Activated CD4-positive, CD25-positive, alpha-beta regulatory T cell (primary cell): ENCODE measurements at places on chromosomes 4 and X.
A peak's percentile ranks its signal among the peaks of the same experiment; 100 is the strongest.

- no peak for DNase-seq
Observed at GRCh38 chr4:100063355-100063754, 113.3 kb upstream of the H2AZ1 start.

GRCh38 chr4:38782452-38783108 is at the start of gene TLR10:
TLR10 (minus strand) TSS chr4:38782990; CDS start chr4:38775590, 7,400 bp downstream.
- DNase-seq = peak; percentile 8

DNA sequence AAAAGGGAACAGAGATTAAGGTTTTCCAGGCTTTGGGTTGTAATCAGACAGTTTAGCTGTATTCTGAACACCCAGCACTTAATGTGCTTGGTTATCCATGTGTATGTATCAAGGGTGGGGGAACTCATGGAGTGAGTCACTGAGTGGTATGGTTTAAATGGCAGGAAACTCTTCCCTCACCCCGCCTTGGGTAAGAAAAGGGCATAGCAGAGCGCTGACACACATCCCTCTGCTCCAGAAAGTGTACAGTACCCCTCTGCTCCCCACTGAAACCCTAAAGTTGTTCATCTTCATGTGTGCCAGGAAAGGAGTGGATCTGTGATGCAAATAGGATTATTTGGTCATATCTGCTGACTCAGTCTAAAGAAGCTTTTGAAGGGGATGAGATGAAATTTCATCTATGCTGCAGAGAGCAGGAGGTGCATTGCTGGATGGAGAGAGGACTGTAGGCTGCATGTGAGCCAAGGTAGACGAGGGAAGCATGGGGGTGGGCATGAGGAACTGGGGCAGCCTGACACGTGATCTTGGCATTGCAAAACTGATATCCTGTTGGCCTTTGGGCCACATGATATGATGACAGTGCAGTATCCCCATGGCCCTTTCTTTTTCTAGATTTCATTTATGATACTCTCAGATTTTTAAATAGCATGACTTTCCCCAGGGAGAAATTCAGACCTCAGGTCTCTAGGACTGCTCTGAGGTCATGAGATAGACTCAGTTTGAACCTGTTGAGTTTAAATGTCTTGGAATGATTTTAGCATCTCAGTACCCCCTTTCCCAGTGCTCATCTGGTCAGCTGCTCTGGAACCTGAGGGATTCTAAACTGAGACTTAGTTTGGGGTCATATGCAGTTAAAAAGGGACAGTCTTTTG is 84.8 kb downstream of the TMEM164 start:
- no peak for DNase-seq

DNA sequence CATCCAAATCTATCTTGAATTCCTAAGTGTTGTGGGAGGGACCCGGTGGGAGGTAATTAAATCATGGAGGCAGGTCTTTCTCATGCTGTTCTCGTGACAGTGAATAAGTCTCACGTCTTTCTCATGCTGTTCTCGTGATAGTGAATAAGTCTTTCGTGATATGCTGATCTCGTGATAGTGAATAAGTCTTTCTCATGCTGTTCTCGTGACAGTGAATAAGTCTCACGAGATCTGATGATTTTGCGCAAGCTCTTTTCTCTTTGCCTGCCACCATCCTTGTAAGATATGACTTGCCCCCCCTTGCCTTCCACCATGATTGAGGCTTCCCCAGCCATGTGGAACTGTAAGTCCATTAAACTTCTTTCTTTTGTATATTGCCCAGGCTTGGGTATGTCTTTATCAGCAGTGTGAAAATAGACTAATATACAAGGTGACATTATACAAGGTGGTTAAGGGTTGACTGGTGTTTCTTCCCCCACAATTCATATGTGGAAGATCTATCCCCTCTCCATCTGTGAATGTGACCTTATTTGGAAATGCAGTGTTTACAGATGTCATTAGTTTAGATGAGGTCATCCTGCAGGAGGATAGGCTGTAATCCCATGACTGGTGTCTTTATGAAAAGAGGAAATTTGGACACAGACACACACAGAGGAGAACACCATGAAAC is 27.6 kb downstream of the ARSD start:
- no peak for DNase-seq

GRCh38 chr4:147326591-147326990 is 154.3 kb upstream of the EDNRA start:
- DNase-seq = no peak

- no peak for DNase-seq
Observed at GRCh38 chr4:23233596-23233995, 540.9 kb downstream of the GBA3 start.

- no peak for DNase-seq
Observed at GRCh38 chr4:93751411-93751810, 77.1 kb upstream of the ATOH1 start.

DNA sequence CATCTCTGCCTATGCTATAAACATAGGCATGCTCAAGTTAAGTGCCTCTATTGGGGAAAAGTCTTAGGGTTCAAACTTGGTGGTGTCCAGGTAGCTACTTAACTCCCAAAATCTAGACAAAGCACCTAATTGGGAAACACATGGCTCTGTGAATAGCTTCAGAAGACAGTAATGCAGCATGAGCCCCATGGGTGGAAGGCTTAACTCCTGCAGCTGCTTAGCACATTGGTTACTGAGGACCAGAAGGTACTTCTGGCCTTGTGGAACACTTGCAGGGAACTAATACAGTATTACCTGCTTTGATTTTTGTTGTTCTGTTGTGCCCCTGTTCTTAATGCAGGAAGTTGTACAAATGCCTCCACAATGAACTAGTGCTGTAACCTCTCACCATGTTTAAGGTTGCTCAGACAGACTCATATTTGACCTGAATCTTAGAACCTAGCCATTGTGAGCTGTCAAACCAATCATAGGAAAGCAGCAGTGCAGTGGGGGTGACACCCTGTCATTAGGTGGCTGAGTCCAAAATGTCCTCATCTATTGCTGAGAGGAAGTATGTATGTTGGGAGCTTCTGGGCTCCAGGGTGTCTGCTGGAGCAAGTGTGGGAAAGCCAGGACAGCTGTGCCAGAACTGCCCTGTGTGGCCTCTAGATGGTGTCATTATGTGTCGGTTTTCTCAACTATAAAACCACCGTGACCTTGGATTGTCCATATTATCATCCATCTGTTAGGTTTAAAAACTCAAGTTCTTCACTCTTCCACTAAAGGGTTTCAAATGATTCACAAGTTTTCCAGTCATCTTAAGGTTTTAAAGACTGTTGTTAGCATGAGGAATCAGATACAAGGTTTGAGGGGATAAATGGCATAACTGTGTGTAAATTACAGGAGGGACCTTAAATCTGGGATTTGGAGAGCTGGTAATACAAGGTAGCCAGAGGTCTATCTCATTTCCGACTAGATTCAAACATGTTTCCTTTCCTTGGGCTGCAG is 69.9 kb upstream of the WDR1 start:
- DNase-seq = no peak

DNA sequence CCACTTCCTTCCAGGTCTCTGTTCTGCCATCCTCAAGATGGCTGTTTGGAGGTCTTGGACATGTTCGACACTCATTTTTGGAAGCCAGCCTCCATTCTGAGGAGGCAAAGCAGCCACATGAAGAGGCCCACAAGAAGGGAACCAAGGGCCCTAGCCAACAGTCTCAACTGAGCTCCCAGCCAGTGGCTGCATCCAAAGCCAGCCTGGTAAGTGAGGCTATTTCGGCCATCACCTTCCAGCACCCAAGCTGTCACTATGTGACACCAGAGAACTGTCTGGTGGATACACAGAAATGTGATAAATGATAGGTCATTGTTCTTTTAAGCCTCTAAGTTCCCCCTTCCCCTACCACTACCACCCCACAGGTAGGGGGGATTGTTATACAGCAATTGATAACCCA is 127.2 kb downstream of the NPNT start:
- DNase-seq = no peak

DNA sequence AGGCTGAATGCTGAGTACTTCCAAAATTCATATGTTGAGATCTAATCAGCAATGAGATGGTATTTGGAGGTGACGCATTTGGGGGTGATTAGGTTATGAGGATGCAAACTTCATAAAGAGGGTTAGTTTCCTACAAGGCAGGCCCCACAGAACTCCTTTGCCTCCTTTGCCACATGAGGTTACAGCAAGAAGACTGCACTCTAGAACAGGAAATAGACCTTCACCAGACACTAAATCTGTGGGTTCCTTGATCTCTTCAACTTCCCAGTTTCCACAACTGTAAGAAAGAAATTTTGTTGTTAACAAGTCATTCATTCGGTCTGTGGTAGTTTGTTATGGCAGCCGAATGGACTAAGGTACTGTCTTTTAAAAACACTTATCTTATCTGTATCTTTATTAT is 681.9 kb upstream of the HS3ST1 start:
- no peak for DNase-seq

DNA sequence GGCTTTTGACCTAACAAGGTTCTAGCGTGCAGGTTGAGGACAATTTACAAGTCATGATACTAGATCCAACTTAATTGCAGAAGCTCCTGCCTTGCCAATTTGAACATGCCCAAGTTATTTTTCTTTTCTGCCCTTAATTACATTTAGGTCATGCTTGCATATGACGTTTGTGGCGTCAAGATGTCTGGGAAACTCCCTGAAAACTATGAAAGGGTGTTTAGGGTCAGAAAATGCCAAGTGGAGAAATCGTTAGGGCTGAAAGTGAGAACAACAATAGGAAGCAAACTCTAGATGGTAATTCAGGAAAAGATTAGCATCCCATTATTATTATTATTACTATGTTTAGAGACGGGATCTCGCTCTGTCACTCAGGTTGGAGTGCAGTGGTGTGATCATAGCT is 38.2 kb upstream of the PLAC8 start:
- DNase-seq = no peak

- no peak for DNase-seq
Observed at GRCh38 chrX:85992811-85993229, 54.5 kb downstream of the CHM start.

DNA sequence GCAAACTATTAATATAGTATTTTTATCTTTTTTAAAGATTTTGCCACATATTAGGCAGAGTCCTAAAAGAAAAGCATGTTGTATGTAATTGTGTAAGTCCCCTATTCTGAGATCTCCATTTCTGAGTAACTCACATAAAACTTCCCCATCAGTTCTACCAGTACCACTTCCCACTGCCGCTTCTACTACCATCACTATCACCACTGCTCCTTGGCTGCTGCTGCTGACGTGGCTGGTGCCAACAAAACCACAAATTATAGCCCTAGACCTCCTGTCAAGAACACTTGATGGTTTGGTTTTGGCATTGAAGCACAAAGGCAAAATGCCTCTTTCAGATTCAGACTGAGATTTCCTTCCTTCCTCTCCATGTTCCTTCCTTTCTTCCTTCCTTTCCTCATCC is 106.4 kb downstream of the MMRN1 start:
- DNase-seq = no peak

- no peak for DNase-seq
Observed at GRCh38 chr4:147543034-147543433, 62.1 kb downstream of the EDNRA start.

DNA sequence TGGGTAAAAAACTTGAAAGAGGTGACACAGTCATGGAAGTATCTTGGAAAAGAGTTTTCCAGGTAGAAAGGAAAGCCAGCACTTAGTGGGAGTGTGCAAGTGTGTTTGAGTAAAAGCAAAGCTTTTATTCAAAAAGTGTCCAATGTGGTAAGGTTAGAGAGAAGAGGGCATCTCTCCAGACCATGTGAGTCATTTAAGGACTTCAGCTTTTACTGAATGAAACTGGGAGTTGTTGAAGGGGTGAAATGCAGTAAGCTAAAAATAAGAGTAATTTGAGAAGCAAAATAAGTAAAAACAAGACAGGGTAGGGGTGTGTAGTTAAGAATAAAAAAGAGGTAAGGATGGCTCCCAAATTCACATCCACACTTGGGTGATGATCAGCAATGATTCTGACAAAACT is 238.9 kb downstream of the SLC7A11 start:
- no peak for DNase-seq

DNA sequence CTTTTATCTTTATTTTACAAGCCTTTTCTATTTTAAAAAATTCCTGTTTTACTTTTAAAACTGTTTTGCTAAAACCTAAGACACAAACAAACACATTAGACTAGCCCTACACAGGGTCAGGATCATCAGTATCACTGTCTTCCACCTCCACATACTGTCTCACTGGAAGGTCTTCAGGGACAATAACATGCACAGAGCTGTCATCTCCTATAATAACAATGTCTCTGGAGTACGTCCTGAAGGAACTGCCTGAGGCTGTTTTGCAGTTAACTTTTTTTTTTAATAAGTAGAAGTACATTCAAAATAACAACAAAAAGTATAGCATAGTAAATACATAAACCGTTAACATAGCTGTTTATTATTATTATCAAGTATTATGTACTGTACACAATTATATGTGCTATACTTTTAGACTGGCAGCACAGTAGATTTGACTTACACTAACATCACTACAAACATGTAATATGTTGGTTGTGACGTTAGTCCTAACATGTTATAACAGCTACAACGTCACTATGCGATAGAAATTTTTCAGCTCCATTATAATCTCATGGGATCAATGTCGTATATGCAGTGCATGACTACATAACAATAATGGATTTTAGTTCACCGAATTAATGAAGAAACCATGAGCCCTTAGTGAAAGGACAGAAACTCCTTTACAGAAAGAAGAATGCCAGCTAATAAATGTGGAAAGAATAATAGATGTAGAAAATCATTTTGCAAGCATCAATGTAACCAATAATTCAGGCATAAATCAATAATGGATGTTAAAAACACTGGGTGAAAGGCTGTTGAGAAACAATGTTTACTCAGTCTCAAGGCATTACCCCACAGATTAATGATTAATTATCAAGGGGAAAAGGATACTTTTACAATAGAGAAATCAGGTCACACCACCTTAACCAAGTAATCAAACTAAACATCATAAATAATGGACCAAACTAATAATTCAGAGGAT is 49.2 kb downstream of the FBXW7 start:
- no peak for DNase-seq

GRCh38 chr4:62644372-62644771 is 1444.2 kb downstream of the ADGRL3 start:
- no peak for DNase-seq

GRCh38 chrX:151974336-151975227 is at the start of gene GABRE:
GABRE (minus strand) TSS chrX:151974676; CDS start chrX:151974625, 51 bp downstream.
- no peak for DNase-seq

GRCh38 chr4:94530073-94530472 is 78.3 kb downstream of the PDLIM5 start:
- no peak for DNase-seq

GRCh38 chr4:4860600-4861389 is 1.3 kb downstream of the MSX1 start:
- DNase-seq = no peak

DNA sequence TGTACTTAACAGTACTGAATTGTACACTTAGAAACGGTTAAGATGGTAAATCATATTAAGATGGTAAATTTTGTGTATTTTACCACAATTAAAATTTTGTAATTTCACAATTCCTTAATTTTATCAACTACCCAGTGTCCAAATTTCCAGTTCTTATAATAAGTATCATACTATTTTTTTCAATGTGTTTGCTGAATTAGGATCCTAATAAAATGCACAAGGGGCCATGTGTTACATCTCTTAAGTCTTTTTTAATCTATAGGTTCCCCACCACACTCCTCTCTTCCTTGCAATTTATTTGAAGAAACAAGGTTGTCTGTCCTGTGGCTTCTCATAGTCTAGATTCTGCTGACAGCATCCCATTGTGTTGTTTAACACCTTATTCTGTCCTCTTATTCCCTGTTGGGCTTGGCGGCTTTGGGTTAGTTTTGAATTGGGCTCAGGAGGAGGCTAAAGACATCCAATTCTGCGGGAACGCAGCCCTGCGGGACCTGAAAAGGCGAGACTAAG is 533 bp upstream of the SYAP1 start:
- no peak for DNase-seq

- DNase-seq = no peak
Observed at GRCh38 chrX:103797691-103798090, 21.1 kb downstream of the PLP1 start.

GRCh38 chr4:145388043-145388442 is 93.6 kb upstream of the SMAD1 start:
- DNase-seq = no peak
